ENCODE measurements at places on chromosomes 11 and 22.

DNA sequence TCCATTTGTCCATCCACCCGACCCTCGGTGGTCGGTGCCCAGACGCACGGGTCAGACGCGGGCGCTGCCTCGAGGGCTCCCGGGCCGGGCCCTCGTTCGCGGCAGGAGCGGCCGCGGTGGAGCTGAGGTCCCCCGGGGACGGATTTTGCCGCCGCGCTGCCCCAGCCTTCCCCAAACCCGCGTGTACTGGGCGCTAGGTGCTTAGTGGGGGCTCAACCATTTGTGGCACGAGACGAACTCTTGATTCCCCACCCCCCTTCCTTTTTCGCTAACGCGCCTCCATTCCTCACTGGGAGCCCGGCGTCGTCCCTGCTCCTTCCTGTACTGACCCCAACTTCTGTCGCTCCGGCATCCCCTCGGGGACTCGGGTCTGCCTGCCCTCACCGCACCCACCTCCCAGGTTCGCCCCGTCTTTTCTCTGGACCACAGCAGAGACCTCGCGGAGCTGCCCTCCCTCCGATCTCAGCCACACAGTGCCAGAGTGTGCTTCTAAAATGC lies 789 bp upstream of the CBX7 start:
- no peak for DNase-seq

DNA sequence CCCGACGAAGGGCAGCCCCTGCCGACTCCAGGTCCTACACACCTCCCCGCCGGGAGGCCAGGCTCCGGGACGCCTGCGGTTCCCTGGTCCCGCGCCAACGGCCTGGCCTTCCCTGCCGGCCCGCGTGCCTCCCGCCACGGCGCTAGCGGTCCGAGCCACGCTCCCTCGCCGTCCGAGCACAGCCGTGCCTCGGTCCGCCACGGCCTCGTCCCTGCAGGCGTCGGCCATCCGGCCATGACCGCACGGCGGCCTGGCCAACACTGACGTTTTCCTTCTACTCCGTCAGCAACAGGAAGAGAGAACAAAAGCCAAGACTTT lies 532 bp downstream of the EIF4G2 start:
- no peak for DNase-seq

GRCh38 chr22:20024650-20025397 lies 3.9 kb downstream of the TANGO2 start:
- no peak for DNase-seq

DNA sequence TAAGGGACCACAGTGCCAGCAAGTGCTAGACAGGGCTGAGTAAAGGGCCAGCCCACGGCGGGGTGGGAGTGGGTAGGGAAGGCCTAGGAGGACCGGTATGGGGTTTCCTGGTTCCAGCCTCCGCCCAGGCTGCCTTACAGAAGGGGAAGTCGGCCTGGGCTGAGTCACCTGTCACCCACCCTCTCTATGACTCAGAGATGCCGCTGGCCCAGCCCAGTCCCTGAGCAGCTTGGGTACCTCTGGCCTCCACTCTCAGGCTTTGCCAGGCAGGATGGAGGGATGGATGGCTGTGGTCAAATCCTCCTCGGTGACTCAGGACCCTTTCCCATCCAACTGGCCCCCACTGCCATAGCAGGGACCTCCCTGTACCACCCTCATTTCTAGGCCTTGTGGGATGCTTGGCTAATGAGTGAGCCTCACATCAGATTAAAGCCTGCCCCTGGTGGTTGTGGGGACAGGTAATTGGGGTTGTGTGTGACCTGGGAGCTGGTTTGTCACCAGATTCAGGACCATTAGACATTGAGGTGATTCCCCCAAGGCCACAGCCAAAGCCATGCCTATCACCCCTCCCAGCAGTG lies 13.9 kb downstream of the SLC35E4 start:
- peak; percentile 65 for DNase-seq

DNA sequence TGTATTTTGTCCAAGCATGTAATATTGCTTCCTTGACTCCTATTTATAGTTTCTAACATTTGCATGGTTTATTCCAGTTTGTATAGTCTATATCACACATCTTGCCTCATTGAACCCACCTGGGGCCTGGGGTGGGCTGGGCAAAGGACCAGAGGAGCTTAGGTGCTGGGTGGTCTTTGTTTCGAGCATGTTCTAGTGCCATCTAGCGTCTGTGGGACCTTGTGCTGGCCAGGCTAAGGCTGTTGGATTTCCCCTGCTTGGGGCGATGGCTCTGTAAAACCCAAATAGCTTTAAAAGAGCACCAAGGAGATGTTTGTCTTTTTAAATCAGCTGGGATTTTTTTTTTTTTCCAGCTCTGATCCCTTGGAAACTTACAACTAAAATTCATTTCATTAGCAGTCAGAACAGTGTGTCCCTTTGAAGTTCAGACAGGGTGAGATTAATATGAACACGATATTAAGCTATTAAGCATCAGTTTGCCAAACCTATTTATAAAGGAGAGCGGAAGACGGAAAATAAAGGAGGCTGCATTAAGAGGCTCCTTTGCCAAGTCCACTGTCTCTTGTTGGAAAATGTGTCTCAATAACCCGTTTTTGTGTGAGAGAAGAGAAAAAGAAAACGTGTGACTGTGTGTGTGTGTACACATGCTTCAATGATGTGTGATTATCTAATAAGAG lies 157.4 kb downstream of the COMMD9 start:
- no peak for DNase-seq

DNA sequence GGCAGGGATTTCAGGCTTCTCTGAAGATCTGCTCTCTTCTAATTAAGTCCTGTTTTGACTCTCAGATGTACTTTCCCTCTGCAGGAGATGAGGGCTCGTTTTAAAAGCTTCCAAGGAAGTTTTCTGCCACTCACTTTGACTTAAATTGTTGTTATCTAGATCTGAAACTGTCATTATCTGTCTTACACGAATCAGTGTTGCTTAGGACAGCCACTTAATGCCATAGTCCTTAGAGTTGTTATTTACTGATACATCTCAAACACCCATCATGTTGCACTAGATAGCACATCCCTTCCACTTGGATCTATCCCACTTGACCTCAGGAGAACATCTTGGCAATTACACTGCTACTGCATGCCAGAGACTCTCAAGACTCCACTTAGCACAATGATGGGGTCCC lies 86.9 kb upstream of the FAT3 start:
- no peak for DNase-seq

DNA sequence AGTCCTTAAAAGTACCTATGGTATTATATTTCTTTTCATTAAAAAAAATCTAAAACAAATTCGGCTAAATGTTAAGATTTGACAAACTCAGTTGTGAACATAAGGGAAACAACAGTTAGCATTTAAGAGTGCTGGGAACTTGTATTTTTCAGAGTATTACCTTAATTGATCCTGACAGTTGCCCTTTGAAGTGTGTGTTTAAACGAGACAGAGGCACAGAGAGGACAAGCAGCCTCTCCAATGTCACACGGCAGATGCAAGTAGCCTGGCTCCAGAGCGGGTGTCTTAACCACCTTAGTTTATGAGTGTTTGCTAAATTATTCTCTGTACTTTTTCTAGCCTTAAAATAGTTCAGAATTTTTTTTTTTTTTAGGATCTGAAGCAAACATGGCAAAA lies 80.9 kb downstream of the TIMP3 start:
- DNase-seq: no peak

DNA sequence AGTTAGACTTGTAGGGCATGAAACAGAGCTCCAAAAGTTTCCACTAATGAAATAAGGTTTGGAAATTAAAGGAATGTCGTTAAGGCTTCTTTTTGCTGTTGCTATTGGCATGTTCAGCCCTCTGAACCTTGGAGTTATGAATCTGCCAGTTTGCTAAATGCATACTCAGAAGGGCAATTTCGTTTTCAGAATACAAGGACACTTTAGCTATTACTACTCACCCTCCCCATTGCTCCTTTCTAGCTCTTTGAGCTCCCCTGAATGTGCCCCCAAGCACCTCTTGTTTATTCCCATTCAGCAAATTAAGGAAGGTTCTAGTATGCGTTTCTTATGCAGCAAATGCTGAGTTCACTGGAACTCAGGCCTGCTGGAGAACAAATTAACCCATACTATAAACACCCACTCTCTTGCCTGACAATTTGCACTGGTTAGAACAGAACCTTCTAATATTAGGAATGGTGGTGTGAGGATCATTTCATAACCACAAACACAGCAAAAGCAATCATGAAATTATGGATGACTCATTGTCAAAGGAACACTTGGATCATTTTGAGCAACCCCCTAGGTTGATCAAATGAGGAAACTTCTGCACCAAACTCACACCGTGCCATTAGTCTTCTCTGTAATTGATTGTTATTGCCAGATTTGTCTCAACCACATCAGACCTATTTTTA lies 26.2 kb upstream of the LIN7C start:
- no peak for DNase-seq

DNA sequence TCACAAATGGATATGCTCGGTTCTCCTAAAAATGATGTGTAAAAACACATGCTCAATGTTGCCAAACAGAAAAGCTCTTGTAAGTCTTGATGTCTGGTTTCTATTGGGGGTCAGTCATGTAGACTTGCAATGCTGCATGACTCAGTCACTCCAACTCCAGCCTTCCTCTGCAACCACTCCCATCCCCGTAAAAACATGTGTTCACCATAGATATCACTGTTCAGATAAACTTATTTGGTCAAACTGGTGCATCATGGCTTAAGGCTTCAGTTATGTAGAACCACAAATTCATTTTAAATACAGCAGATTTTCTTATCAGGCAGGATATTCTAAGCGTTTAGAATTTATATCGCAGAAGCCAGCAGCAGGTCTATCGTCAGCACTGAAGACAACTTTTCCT lies 298.4 kb upstream of the LUZP2 start:
- DNase-seq: no peak

GRCh38 chr11:57777969-57778317 lies 16.3 kb downstream of the CTNND1 start:
- no peak for DNase-seq

- no peak for DNase-seq
Measured at GRCh38 chr22:38034884-38035529, 22.2 kb upstream of the PICK1 start.

DNA sequence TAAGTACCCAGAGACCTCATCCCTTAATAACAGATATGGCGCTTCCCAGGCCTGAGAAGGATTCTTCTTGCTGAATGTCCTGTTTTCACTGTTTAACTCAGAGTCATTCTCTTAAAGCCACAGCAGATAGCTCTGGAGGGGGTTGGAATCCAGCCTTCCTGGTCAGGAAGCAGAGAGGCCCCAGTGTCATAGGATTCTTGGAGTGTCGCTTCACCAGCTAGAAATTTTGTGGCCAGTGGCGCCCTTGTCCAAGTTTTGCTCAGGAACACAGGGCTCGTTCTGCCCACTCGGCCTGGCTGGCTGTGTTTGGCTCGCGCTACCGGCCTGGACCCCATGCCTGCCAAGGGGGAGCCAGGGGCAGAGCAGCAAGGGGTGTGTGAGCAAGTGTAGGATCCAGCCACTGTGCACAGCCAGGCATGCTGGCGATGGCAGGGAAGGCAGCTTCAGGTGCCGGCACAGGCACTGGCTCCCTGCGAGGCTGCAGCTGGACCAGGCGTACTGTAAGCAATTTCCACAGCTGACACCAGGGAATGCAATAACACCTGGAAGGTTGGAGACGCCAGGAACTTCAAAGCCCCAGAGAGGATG lies 214.8 kb upstream of the SESN3 start:
- no peak for DNase-seq

- DNase-seq: no peak
Measured at GRCh38 chr11:61828379-61828628, 204 bp downstream of the FADS2 start.

- DNase-seq: no peak
Measured at GRCh38 chr11:68037411-68038225, 1.2 kb upstream of the TCIRG1 start.

GRCh38 chr11:57713835-57714234 lies 1.4 kb downstream of the TMX2 start:
- DNase-seq: no peak

GRCh38 chr22:44464000-44464399 lies 34.0 kb downstream of the RTL6 start:
- DNase-seq: no peak

DNA sequence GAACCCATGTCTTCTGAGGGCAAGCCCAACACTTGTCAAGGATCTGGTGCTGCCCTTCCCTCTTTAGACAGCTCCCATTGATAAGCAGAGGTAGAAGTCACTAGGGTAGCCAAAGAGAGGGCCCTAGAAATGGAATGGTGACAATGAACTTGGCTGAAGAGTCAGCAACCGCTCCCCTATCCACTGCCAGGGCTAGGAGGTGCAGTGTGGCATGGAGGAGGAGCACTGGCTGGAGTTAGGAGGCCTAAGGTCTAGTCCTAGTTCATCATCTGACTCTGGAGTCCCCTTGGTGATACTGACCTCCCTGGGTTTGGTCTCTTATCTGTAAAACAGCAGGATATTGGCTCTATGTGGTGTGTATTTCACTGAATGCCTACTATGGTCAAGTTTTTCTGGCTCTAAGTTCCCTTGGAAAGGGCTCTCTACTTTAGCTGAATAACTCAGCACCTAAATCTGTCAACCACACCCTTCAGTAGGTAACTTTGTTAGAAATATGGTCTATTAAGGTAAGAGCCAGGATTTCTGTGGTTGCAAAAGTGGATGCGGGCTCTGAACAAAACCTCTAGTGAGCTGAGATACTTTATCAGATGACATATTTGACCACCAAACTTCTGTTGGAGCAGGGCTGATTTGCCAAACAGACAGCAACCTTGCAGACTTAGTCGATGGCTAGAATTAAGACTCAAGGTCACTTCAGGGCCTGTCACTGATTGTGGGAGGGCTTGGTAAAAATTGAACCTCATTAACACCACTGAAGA lies 10.5 kb downstream of the TIMP3 start:
- DNase-seq: no peak

DNA sequence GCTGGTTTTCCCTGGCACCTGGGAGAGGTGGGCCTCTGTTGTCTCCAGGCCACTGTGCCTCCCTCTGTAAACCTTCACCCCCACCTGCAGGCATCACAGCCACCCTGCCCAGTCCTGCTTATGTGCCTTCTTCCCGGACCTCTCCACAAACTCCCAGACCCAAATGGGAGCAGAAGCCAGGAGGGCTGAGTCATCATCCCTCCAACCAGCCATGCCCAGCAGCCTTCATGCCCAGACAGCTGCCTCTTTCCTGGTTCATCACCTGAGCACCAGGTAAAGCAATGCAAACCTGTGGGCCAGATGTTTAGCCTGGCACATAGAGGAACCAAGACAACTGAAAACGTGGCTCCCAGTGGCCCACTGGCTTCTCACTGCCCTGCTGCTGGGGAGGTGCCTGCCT lies 2.1 kb upstream of the TMPRSS4 start:
- no peak for DNase-seq

DNA sequence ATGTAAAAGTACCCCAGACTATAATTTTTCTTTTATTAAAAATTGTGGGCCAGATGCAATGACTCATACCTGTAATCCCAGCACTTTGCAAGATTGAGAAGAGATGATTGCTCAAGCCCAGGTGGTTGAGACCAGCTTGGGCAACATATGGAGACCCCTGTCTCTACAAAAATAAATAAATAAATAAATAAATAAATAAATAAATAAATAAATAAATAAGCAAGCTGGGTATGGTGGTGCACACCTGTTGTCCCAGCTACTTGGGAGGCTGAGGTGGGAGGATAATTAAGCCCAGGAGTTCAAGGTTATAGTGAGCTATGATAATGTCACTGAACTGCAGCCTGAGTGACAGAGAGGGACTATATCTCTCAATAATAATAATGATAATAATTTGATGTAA lies 66.1 kb upstream of the CCDC179 start:
- DNase-seq: no peak
